ENCODE measurements at places on chromosomes 7 and 10.

DNA sequence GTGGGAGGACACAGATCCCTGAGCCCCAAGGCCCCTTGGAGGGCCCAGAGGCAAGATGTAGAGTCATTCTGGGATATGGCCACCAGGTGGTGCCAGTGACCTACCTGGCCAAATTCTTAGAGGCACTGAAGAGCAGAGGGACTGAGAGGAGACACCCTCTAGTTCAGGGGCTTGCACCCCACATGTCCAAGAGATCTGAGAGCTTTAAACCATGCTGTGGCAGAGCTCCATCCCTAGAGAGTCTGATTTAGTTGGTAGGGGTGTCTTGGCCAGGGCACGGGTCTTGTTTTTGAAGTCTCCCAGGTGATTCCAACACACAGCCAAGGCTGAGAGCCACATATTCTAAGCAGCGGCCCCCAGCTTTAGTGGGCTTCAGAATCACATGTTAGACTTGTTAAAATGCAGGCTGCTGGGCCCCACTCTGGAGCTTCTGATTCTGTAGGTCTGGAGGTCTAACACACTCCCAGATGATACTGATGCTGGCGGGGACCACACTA, 52.5 kb downstream of the PRF1 start:
- DNase-seq = peak; percentile 67

DNA sequence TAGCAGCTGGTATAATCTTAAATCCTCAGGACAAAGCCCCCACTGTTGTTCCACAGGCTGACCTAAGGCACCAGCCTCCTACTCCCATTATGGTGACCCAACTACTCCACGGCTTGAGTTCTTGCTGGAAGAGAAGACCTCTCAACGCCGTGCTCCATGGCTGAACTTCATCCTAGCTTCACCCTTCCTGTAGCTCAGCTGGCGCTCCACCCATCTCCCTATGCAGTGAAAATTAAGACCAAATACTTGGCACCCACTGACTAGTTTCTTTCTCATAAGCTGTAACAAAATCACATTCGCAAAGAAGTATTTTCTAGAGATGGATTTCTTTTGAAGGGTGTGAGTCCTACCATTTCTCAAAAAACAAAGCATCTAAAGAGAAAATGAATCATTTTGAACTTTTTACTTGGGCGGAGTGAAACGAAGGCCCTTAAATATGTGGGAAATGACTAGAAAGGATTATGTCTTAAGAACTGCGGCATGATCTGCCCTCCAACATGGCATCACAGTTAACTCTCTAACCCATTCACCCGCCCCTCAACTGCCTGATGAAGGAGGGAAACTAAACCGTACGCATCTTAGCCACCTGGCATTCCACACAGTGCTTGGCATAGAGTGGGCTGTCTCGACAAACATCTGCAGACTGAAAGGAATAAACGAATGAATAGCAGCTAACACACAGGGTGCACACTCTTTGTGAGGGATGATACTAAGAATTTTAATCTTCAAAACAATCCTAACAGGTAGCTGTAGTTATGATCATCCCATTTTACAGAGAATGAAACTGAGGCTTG, 32.7 kb downstream of the GFRA1 start:
- DNase-seq = no peak

DNA sequence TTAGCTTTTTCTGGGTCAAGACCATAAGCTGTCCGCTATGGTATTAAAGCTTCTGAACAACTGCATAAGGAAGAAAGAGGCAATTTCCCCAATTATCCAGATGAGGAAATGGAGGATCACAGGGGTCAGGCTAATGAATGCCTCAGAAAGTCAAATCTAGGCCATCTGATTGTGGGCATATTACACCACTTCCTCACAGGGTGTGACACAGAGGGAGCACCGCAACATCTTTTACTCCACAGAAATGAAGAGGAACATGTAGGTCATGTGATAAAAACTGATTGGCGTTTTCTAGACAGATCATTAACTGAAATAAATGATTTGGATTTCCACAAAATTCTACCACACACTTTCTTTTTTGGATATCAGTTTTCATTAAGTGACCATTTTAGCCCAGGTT, 384.4 kb downstream of the PARD3 start:
- DNase-seq = no peak

- no peak for DNase-seq
Measured at GRCh38 chr7:156155988-156156733, 343.9 kb upstream of the SHH start.

- DNase-seq = no peak
Measured at GRCh38 chr10:63761243-63761642, 240.0 kb downstream of the REEP3 start.

DNA sequence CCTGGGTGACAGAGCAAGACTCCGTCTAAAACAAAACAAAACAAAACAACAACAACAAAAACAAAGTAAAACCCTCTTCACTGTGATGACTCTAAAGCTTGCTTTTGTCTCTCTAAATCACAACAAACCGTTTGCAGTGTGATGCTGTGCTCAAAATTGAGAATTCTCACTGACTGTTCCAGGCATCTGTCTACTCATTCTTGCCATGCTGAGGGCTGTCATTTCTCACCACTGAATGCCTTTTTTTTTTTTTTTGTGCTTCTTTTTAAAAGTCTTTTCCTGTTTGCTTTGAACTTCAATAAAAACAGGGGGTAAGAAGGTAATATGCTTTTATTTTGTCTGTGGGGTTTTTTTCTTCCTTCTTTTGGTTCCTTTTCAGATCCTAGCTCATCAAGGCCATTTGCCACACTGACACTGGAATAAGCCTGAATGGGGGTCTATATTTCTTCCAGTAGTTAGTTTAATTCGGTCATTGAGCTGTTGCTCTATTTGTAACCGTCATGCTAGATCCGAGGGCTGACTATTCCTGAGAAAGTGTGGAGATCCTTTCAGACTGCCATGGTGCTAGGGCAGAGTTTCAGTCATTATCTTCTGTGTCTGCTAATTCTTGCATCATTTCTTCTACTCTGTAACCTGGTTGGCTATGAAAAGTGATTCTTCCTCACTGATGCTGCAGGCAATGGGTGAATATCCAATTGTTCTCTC, 10.6 kb downstream of the FAS start:
- no peak for DNase-seq

- no peak for DNase-seq
Measured at GRCh38 chr10:124476043-124476725, 14.6 kb downstream of the LHPP start.

GRCh38 chr7:130141161-130141883, 63.9 kb downstream of the TMEM209 start:
- DNase-seq = no peak

DNA sequence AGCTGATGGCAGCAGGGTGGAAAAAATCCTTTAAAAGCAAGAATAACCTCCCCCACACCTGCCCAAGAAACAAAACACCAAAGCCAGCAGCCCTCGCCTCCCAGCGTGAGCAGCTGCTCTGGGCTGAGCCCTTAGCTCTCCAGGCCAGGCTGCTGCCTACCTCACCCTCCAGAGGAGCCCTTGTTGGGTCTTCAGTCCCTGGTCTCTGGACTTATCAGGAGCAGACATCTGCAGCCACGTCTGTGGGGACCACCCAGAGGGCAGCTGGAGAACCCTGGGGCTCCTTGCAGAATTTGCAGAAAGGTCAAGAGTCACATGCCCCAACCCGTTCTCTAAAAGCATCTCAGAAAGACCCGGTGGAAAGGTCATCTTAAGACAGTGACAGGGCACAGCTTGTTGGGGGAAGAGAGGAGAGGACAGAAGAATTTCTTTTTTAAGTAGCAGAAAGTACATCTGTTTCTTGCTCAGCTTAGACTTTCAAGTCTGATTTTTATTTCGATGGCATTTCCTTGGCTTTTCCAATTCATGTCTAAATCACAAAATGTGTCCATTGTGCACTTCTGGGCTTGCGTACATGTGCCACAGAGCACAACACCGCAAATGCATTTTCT, 425.7 kb upstream of the NFE2L3 start:
- no peak for DNase-seq

DNA sequence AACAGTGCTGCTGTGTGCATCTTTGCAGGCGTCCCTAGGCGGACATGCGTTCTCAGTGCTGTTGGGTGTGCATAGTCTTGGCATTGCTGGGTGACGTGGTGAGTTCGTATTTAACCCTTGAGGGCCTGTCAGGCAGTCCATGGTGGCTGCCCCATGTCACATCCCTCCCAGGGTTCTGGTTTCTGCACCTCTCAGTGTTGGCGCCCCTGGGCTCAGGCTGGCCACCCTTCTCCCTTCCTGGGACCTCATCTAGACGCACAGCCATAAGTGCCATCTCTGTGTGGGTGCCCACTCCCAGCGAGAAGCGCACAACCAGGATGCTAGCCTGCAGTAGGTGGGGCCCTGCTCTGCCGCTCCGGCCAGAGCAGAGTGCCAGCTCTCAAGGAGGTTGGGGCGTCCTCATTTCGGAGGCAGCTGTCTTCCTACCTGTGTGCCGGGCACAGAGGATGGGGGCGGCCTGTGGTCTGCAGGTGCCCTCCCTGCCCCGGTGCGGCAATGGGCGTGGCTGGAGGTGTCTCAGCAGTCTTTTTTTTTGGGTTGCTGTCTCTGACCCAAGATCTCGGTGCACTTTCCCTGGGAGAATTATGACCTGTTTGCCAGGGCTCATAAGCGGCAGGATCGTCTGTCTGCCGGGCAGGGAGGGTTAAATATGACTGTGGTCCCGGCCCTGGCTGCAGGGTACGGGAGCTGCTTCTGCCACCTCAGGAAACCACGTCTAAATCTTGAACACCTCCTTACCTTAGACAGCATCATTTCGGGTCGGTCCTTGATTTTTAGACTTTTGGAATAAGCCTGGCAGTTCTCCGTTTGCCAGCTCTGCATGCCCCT, 6.5 kb downstream of the INPP5A start:
- no peak for DNase-seq

GRCh38 chr7:30912986-30913811, 1.5 kb downstream of the AQP1 start:
- no peak for DNase-seq

GRCh38 chr7:77321300-77321699, 94.8 kb downstream of the GSAP start:
- DNase-seq = no peak

DNA sequence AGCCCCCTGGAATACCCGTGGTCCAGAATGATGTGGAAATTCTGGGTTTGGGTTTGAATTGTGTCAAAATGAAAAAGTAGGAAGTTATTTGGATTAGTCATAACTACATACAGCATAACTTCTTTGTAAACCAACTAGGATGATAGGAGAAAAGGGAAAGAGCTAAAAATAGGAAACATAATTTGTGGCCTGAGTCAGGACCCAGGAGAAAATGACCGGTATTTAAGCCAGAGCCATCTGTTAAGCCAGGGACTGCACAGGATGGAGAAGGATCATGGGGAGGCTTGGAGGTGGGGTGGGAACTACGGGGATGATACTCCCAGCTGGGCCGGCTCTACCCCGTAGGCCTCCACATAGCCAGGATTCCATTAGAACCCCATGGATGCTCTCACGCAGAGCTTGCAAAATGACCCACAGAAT, 98.6 kb downstream of the MYOF start:
- no peak for DNase-seq

GRCh38 chr7:123599766-123600165, 1.9 kb upstream of the ASB15 start:
- DNase-seq = no peak

GRCh38 chr10:133375357-133376115, 2.4 kb upstream of the ECHS1 start:
- DNase-seq = no peak

GRCh38 chr7:57400531-57401155, 49.3 kb upstream of the ZNF716 start:
- DNase-seq = no peak

DNA sequence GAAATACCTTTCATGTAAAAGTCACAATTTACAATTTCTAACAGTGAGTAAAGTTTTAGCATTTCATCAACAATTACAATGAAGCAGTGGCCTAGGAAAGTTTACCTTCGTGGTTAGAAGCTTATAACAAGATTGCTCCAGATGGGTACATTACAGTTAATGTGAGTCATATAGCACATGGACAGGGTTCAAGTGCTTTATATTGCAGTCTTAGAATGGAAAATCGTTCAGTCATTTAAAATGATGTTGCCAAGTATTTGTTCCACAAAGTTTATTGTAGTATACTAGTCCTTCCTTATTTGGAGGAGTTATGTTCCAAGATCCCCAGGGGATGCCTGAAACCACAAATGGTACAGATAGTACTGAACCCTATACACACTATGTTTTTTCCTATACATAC, 174.6 kb upstream of the TARP start:
- no peak for DNase-seq

DNA sequence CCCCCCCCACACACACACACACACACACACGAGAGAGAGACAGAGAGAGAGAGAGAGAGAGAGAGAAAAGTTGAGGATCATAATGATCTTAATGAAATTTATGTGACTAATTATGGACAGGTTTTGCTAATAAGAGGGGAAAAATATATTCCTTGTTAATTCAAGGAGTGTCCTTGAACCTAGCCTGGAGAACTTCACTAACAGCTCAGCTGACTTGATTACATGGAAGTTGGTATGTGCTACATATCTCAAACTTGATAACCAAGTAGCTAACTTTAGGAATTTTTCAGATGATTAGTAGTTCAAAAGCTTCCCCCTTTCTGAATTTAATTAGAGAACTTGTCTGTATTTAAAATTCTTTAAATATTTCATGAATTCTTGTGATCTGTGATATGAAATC, 15.3 kb downstream of the SLF2 start:
- DNase-seq = no peak

DNA sequence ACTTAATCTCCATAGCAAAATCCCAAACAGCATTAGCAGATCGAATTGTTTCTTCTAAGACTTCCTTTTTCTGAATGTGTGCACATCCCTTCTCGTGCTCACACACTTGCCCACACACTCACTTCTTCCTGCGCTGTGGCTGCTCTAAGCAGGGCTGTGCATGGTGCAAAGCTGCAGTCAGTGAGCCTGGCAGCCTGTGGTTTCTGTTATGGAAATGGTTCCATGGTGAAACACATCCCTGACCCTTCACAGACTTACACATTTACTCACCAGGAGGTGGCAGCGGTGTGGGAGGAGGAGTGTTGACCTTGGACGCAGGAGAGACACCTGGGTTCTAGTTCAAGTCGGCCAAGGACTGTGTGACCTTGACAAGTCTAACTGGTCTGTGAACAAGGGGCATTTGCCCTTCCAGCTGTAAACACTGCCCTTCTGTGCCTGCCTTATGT, 24.9 kb downstream of the MTURN start:
- peak; percentile 68 for DNase-seq

DNA sequence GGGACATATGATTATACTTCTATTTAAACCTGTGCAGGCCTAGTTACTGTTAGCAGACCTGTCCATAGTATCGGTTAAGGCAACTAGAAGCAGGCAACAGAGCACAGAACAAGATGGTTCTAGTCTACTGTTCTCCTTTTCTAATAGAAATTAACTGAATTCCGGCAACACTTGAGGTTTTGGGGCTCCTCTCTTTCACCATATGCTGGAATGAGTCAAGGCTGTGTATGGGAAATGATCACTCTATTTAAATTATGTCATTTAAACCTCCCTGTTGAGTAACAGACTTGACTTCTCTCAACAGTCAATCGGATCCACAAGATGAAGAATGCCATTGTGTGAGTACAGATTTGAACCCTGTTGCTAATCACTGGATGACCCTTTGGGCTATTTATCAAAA, 6.2 kb upstream of the OTUD1 start:
- DNase-seq = no peak

DNA sequence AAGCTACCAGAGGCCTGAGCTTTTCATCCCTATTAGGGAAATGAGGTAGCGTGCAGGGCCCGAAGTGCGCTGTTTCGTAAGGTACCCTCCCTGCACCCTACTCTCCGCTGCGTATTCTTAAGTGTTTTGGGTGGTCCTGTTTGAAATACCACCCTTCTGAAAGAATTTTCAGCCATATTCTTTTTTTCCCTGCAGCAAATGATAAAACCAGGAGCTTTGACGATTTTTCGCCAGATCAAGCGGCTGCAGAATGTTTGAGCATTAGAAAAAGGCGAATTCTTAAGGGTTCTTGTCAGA, 1.2 kb downstream of the RSBN1L start:
- DNase-seq = no peak
